ENCODE measurements at places on chromosomes 3 and 15. TPM values are rescaled to one million over a fixed set of nuclear protein-coding genes. Genes with fewer than 3 reads are reported as not detected.

DNA sequence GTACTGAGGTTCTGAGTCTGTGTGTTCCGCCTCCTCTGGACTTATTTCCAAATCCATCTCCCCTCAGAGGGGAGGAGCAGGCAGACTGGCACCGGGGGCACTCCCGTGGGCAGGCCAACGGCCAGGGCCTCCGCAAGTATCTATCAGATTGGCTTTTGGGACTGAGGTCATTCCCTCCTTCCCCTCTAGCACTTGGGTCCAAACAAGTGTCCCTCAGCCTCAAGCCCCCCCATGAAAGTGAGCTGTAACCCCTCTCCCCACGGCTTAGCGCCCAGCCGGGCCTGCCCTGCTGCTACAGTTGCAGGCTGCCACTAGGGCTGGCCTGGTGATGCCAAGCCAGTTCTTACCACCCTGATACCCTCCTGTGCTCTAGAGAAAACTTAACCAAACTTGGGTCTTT, 17.4 kb downstream of the ITGA11 start:
- no peak overlapping the region for H3K4me3 ChIP-seq
- no peaks in the 10 kb centered on the region for H3K4me1 ChIP-seq
- H3K36me3 ChIP-seq: no peaks in the 10 kb centered on the region
- no peak for DNase-seq
- no peak overlapping the region for H3K27ac ChIP-seq
- H3K27me3 ChIP-seq: no peaks in the 10 kb centered on the region

DNA sequence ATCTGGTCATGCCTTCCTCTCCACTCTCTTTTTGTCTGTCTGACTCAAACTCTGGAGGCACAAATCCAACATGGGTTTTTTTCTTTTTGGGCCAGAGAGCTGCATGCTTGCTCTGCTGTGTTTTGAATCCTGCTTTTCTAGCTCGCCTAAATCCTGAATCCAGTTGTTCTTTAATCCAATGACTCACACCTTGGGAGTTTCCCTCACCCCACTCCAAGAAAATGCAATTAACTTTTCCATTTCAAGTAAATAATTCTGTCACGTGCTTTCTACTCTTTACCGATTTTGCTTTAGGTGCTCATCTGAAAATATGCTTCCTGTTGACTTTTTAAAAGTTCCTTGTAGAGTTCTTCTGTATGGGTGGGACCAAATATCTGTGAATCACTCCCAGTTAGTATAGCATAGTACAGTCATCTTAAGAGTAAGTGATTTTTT, 47.6 kb downstream of the SLMAP start:
- no peaks in the 10 kb centered on the region for H3K27me3 ChIP-seq
- H3K27ac ChIP-seq: peak overlapping the region; percentile 82
- H3K36me3 ChIP-seq: no peaks in the 10 kb centered on the region
- H3K4me1 ChIP-seq: peaks cover 58% of the 10 kb centered on the region
- DNase-seq: no peak

DNA sequence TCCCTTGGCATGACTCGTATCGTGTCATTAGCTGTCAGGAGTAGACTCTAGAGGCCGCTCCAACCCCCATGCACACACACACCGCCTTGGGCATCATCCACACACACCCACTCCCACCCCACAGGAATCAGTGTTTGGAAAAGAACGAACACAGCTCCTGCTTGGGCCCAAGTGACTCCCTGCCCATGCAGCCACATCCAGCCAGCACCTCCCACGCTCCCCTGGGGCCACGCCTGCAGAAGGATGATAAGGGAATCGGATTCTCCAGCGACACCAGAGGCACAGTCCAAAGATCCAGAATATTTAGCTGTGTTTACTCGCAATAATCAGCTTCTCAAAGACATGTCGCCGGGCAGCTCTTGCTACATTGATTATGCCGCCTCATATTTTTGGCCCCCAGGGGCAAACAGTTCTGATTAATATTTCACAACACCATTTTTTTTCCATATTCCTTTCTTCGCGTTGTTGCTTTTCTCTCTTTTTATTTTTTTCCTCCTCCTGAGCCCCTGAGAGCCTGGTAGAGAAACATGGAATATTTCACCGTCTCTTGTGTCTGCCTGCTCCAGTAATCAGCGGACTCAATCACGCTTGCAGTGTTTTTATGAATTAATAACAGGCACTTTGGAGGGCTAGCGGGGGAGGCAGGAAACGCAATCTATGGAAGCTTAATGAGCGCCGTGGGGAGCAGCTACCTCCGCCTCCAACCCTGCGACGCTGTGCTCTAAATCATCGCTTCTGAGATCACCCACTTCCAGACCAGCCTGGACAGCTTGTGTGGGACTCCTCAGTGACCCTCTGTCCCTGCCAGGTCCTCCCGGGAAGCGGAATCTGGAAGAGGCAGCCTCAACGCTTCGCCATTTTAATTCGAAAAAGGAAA, 221.4 kb downstream of the TLE3 start:
- no peaks in the 10 kb centered on the region for H3K36me3 ChIP-seq
- no peaks in the 10 kb centered on the region for H3K4me1 ChIP-seq
- H3K4me3 ChIP-seq: no peak overlapping the region
- H3K27me3 ChIP-seq: no peaks in the 10 kb centered on the region

- H3K4me3 ChIP-seq: no peak overlapping the region
- H3K27ac ChIP-seq: no peak overlapping the region
- no peaks in the 10 kb centered on the region for H3K4me1 ChIP-seq
- peaks cover 4% of the 10 kb centered on the region for H3K27me3 ChIP-seq
- DNase-seq: no peak
- H3K36me3 ChIP-seq: no peaks in the 10 kb centered on the region
Observed at GRCh38 chr15:72887376-72887775, 103.8 kb upstream of the ADPGK start.

- H3K27ac ChIP-seq: no peak overlapping the region
- no peaks in the 10 kb centered on the region for H3K36me3 ChIP-seq
- H3K27me3 ChIP-seq: peaks cover 4% of the 10 kb centered on the region
- H3K4me1 ChIP-seq: no peaks in the 10 kb centered on the region
- no peak for DNase-seq
- H3K4me3 ChIP-seq: no peak overlapping the region
Observed at GRCh38 chr3:166799-167198, 29.8 kb upstream of the CHL1 start.

DNA sequence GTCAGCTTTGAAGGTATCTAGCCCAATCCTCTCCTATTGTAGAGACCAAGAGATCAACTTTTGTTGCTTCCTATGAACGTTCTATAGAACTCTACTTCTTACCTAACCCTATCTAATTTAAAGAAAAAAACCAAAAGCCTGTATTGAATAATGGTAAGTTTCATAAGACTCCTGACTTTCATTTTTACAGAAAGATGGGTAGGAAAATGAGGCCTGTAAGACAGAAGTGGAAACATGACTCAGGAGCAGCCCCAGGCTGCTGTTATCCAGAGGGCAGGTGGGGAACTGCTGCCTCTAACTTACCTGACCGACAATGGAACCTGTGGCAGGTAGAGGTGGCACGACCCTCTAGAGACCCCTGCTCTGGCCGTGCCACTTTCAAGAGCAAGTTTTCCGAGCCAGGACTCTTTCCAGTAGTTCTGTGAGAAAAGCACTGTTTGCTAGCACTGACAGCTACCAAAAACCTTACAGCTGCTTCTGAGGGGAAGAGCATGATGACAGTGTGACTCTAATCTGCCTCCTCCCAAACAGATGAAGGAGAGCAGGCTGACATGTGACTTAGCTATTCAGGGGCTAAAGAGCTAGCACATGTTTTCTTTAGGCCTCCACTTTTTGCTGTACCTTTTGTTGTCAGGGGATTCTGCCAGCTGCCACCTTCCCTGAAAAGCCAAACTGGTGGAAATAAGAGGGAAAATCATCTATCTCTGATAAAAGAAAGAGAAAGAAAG, 17.5 kb downstream of the POPDC2 start:
- H3K27me3 ChIP-seq: no peaks in the 10 kb centered on the region
- H3K36me3 ChIP-seq: peaks cover 29% of the 10 kb centered on the region
- peak overlapping the region; percentile 7 for H3K27ac ChIP-seq
- H3K4me1 ChIP-seq: peaks cover 36% of the 10 kb centered on the region

DNA sequence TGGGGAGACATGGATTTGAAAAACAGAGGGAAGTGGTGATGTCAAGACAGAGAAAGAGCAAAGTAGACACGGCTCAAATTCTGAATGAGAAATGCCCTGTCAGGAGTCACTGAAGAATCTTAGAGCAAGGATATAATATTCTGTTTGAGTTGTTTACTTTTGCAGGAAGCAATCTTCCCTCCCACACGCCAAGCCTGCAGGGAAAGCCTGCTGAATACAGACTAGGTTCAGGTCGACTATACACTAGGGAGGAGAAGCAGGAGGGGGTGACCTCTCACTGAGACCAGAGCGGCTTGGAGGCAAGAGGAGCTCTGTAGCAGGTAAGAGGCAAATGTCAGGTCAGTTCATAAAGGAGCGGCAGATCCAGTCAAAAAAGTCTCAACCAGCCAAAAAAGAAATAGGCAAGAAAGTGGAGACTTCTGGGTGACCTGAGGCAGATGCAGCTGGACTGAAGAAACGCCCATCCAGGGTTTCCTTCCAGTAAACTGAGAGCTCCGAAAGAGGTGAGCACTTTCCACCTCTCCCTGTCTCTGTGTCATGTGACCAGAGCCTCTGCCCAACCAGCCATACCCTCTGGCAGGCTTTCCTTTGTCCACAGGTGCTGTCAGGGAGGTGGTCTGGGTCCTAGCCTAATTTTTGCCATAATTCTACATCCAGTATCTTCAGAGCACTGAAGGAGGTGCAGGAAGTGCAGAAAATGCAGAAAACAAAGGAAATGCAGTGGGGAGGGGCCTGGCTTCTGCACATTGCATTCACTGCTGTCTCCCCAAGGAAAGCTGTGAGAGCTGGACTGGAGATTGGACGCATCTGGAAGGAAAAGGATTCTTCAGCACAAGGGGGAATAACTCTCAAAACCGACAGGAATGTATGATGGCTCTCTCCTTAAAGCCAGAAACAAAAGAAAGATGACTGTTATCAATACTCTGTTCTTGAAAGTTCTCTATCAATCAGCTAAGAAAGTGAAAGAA, 37.8 kb upstream of the CTXND1 start:
- no peak overlapping the region for H3K4me3 ChIP-seq
- peaks cover 15% of the 10 kb centered on the region for H3K27me3 ChIP-seq

- no peak overlapping the region for H3K27ac ChIP-seq
- no peaks in the 10 kb centered on the region for H3K4me1 ChIP-seq
- H3K4me3 ChIP-seq: no peak overlapping the region
- no peaks in the 10 kb centered on the region for H3K36me3 ChIP-seq
Observed at GRCh38 chr3:168884353-168884903, 779.1 kb downstream of the MECOM start.

DNA sequence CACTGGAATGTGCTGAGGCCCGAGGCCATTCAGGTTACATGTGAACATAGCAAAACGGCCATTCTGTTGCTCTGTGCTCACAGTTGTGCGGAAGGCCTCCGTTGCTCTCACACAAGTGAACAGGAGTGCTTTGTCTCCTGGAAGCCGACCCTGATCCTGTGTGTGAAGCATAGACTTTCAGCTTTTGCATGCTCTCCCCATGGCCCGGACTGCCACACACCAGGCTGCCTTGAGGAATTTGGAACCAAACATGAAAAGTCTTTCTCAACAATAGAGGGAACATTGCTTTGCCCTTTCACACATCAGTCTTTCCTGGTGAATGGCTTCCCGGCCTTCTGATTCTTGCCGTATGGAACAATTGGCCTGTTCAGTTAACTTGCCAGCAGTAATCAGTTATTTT, 154.8 kb upstream of the LRIG1 start:
- H3K27ac ChIP-seq: no peak overlapping the region
- DNase-seq: no peak
- H3K4me1 ChIP-seq: no peaks in the 10 kb centered on the region
- H3K36me3 ChIP-seq: no peaks in the 10 kb centered on the region
- no peaks in the 10 kb centered on the region for H3K27me3 ChIP-seq

DNA sequence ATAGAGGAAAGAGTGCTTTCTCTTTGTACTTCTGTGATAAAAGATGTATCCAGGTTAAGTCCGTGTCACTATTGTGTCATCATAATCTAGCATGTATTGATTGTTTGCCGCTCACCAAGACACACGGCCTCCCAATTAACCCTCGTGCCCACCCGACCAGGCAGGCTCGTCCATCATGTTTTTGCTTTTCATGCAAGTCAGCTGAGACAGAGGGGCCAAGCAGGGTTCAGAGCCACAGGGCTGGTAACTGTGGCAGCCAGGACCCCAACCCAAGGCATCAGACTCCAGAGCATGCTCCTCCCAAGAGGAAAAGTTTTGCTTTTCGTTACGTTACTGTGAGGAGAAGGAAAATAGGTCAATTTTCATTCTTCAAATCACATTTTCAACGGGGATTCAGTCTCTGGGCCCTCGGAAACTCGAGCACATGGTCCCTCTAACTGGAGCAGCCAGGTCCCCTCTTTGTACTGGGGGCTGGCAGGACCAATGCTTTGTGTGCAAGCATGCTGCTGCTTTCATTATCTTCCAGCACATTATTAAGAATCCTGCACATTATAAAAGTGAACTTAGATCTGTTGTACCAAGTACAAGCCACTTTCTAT, 161.1 kb upstream of the TOPAZ1 start:
- DNase-seq: no peak
- no peaks in the 10 kb centered on the region for H3K4me1 ChIP-seq
- H3K36me3 ChIP-seq: no peaks in the 10 kb centered on the region
- no peaks in the 10 kb centered on the region for H3K27me3 ChIP-seq

FBXO40 gene
- total RNA-seq: not detected

DNA sequence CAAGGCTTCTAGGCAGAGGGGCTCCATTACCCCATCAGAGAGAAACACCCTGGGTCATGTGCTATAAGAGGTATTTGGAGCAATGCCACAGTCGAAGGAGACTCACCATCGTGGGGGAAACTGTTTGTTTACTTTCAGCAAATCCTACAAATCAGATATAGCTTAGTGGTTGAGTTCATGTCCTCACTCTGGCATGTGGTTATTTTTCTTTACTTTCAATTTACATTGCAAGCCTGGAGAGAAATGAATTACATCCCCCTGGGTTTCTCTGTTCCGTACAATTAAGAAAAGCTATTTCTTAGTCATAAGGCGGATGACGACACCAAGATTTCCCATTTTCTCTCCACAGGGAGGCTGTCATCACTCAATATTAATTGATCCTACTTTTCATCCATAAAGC, 36.9 kb downstream of the RFTN1 start:
- no peaks in the 10 kb centered on the region for H3K27me3 ChIP-seq
- peaks cover 65% of the 10 kb centered on the region for H3K4me1 ChIP-seq
- H3K36me3 ChIP-seq: peaks cover 95% of the 10 kb centered on the region
- no peak overlapping the region for H3K4me3 ChIP-seq

SMAD6 gene
- total RNA-seq: 0.25 TPM

DNA sequence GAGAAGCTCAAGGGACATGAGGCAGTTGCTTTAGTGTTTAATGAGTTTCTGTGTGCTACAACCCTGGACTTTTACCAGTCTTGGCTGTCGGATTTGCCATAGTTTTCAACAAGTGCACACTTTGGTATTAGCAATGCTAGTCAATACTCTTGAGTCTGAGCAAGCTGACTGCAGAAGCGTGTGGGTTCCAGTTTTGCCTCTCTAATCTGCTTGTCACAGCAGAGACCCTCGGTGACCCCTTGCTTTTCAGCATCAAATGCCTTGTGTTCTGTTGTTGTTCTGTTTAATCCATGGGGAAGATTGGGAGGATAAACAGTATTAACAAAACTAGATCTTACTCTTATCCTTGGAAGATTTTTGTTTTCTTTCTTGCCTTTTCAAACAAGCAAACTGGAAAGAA, 194.3 kb upstream of the CHRM5 start:
- H3K27me3 ChIP-seq: peaks cover 2% of the 10 kb centered on the region
- H3K4me1 ChIP-seq: no peaks in the 10 kb centered on the region
- no peak overlapping the region for H3K4me3 ChIP-seq
- no peaks in the 10 kb centered on the region for H3K36me3 ChIP-seq
- no peak overlapping the region for H3K27ac ChIP-seq

RNF111 gene
- total RNA-seq: 28.5 TPM

- no peak for DNase-seq
- H3K4me3 ChIP-seq: no peak overlapping the region
- H3K27ac ChIP-seq: no peak overlapping the region
- H3K4me1 ChIP-seq: no peaks in the 10 kb centered on the region
Observed at GRCh38 chr3:164451072-164451910, 627.0 kb downstream of the SI start.

All from activated CD8-positive, alpha-beta T cell treated with anti-CD3 and anti-CD28 coated beads for 36 hours (primary cell).